WTC11 (cell line): ENCODE measurements at places on chromosomes 5 and 9. TPM values are rescaled to one million over a fixed set of nuclear protein-coding genes. Genes with fewer than 3 reads are reported as not detected.
A peak's percentile ranks its signal among the peaks of the same experiment; 100 is the strongest.

GRCh38 chr9:91820949-91821880 is 128.8 kb downstream of the ROR2 start:
- DNase-seq = no peak

- no peak for DNase-seq
These were observed 13.7 kb downstream of the DAB2 start for GRCh38 chr5:39411061-39411460.

DNA sequence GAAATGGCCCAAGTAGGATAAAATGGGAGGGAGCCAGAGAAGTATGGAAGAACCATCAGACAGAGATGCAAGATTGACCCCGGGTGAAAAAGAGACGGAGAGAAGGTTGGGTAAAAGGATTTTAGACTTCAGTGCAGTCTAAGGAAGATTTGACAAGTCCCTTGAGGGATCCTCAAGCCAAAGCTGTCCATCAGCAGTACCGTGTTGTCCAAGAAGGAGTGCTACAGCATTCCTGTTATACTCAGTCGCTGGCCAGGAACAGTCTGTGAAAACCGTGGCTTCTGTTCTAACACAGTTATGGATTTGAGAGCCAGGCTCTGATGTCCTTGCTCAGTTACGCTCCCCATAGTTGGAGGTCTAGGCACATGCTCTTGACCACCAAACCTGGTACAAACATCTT is 383.9 kb upstream of the DAB2 start:
- no peak for DNase-seq

- no peak for DNase-seq
These were observed 10.1 kb downstream of the RBM22 start for GRCh38 chr5:150690760-150691159.

DNA sequence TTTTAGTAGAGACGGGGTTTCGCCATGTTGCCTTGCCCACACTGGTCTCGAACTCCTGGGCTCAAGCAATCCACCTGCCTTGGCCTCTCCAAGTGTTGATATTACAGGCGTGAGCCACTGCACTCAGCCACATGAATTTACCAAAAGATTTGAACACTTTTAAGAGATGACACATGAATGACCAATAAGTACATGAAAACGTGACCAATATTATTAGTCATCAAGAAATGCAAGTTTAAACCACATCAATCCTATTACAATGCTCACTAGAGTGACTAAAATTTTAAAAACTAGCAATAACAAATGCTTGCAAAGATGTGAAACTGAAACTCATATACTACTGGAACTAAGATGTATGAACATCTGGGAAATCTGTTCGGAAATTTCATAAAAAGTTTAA is 54.3 kb downstream of the NR6A1 start:
- no peak for DNase-seq

DNA sequence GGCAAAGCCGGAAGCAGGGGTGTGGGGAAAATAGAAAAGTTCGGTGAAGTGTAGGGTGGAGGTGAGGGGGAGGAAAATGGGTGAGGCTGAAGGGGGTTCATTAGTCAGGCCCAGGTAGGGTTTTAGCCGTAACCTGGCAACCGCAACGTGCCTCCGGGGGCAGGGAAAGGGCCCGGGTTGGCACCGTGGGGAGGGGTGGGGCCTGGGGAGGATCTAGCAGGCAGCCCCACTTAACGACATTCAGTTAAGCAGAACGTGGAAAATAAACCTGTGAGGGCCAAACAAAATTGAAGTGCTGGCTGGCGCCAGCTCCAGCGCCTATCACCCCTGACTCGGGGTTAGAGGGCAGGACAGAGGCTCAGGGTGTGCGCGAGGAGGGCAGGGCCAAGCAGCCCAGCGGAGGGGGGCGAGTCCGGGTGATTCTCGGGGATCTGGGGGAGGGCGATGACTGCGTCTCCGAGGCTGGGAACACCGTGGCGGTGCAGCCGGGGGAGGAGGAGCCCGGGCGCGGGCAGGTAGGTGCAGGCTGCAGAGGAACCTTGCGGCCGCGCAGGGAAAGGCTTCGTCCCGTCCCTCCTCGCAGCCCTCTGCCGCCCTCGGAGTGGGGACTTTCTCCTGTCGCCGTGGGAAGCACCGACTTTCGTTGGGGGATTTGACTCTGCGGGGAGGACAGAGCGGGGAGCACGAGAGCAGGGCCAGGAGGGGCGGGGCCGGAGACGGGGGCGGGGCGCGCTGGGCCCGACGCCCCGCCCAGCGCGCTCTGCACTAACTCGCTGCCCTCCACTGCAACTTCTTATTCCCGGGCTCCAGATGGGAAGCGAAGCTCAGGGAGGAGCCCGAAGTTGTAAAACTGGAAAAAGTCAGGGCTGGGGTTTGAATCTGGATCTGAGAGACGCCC is 5.1 kb downstream of the RGS14 start:
- DNase-seq = peak; percentile 76

DNA sequence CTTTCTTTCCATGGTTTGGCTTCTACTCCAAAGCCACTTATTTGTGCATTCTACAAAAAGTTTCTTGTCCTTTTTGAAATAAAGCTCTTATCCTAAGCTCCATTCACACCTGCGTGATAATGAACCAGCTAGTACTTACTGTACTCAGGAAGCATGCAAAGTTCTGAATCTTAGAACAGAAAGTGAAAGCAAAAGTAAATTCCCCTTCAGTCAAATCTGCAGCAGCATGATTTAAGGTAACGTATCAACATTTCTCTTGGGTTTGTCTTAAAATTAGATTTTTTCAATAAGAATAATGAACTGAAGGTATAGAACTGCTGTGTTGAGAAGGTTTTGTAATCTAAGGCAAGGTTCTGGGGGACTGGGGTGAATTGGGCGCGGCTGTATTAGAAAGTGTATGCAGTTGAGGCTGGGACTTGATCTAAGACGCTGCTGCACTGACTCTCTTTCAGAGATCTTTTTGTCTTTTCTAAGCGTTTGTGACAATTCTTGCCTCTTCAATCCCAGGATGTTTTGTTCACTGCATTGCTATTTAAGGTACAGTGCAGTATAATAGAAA is at the start of gene ERAP2:
Gene ERAP2 (plus strand): TSS at position 209 of the 559 bp plus-strand sequence. CDS start 3,186 bp downstream, outside the sequence.
- no peak for DNase-seq

GRCh38 chr9:2725126-2725525 is 7.8 kb downstream of the KCNV2 start:
- DNase-seq = no peak

Gene PHF24
- 0.34 to 0.59 TPM (median 0.53 TPM) in 3 replicates for total RNA-seq

- DNase-seq = peak; percentile 73
These were observed at the start of gene ADAM19 for GRCh38 chr5:157575381-157576020. Gene ADAM19, minus strand, starts transcription at chr5:157575775. Its CDS starts 79 bp downstream, at chr5:157575696.

DNA sequence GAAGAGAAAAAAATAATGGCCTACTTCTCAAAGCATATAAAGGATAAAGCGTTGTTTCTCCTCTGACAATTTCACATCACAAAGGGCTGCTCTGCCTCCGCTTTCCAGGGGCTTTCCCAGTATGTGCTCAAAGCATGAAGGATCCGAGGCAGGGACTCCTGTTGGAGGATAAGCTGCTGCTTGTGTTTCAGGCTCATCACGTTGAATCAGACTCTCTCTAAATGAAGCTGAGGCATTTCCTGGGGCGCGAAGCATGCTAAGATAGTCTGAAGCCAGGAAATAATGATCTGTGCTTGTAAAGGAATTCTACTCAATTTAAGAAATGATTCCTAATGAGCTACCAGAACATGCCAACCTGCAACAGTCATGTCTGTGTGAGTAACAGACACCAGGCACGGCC is 97.5 kb downstream of the MARCHF11 start:
- DNase-seq = no peak

Gene SLC34A1
- not detected in 3 replicates for total RNA-seq

Gene GABRP
- 4.8 to 9.9 TPM (median 9.8 TPM) in 3 replicates for total RNA-seq

Gene EGFL7
- total RNA-seq = 54.6 to 64.9 TPM (median 62.8 TPM) in 3 replicates

GRCh38 chr9:83472764-83473163 is 65.4 kb downstream of the FRMD3 start:
- DNase-seq = no peak

- DNase-seq = no peak
These were observed 5.7 kb downstream of the WHRN start for GRCh38 chr9:114499528-114499927.

- no peak for DNase-seq
These were observed 262.7 kb downstream of the SAXO1 start for GRCh38 chr9:18770131-18770908.

Gene TEX48
- not detected in 3 replicates for total RNA-seq

DNA sequence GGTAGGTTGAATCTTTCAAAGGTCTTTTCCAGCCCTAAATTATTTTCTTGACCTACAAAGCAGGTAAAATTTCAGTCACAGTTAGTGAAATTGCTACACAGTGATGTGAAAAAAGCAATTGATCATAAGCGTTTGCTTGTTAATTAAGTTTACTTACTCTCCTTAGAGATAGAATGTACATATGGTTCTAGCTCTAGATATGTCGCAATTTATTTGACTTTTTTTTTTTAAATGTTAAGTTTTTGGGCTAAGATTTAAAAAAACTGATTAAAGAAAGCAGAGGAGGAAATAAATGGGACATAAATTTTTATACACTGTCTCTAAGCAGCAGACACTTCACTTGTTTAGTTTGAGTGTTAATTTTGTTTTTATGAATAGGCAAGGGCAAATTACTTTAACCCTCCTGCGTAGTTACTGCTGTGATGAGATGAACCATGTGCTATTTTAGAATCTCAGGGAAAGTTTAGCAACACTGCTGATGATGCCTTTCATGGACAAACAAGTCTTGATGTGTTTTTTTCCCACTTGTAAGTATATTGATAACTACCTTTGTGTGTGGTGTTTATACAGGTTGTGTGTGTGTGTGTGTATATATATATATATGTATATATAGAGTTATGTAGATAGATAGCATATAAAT is 38.3 kb upstream of the FAM120AOS start:
- DNase-seq = no peak

DNA sequence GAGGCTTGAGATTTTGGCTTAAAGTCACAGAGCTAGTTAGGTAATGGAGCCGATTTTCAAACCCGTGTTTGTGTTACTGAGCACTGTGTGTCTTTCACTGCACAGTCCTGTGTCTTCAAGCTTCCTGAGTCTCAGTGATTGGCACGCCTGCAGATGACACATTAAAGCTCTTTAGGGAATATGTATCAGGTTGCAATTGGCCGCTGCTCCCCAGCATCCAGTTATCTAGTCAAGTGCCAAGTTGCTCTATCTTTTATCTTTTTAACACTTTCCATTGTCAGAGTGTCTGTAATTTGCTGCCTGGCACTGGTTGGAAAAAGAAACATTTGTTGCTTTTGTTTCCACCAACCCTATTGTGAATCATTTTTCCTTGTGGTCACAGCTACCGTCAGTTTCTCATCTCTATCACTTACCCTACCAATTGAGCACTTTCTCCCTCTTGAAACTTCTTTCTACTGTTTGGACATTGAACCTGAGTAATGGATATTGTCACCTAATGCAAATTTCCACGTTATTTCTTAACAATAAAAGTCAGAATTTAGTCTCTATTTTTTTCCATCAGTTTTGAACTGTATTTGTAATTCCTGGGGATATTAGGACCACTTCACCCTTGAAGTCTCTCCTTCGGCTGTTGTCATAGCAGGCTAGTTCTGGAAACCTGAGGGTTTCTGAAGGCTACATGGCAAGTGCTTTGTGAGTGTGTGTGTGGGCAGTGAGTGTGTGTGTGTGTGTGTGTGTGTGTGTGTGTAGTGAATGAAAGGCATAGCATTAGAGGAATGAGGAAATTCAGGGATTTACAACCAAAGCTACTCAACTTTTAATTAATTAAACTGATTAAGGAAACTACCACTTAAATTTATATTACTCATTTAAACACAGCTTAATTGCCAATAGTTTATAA is 274.3 kb downstream of the ISL1 start:
- DNase-seq = no peak
